ENCODE measurements at places on chromosomes 4 and X.

DNA sequence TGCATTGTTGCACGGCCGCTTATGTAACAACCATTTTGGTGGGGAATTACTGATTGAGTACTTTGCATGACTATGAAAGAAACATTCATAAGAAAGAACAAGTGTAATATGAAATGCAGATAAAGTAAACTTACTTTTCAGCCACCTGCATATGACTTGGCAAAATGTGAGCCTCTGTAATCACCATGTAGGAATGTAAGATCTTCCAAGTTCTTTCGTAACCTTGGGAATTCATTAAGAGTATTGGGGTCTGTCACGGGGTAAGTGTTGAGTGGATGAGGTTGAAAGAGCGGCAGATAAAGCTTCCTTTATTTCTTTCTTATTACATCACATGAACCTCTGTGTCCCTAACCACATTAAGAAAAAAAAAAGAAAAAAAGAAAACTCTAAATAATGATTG lies 348.5 kb upstream of the NR3C2 start:
- no peak for DNase-seq

GRCh38 chrX:24465532-24465865 lies 413 bp downstream of the PDK3 start:
- DNase-seq, result no peak

DNA sequence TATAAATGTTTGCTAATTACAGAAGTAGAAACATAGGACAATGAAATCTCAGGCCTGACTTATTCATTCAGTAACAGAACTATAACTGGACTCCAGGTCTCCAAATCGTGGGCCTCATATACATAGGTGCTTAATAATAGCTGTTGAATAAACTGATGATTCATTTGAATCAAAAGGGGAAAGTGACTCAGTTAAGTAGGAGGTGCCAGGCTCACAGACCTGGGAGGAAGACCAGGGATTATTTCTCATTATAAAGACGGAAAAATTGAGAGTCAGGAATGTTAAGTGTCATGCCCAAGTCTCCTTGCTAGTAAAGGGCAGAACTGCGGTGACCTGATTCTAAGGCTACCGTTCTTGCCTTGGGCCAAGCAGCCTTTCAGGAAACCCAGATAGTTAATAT lies 131.5 kb downstream of the HS3ST1 start:
- no peak for DNase-seq

- no peak for DNase-seq
Measured at GRCh38 chr4:145979160-145979559, 40.5 kb upstream of the ZNF827 start.

DNA sequence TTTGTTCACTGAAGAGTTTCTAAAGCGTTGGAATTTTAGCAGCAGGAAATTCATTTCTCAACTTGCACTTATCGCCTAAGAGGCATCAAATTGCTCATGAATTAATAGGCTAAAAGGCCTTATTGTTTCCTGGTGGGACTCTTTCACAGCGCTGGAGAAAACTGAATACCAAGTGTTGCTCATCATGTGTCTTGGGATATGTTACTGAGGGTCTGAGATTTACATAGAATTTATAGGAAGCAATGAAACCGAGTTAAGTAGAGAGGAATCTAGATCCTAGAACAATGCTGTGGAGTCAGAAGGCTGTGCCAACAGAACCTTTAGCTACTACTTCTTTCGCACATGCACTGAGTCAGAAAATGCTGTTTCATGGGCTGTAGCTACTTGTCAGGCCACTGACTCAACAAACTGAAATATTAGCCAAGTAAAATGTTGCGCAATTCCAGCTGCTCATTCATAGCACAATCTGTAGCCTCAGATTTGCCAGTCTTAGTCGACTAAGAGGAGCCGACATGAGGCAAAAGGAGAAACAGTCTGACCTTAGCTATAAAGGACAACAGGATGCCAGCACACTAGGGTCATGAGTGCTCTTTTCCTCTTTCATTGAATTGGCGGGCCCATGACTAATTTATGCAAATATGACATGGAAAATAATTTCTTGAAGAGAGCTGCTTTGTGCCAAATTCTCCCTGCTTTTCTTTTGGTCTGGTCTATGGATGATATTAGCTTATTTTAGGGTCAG lies 35.9 kb upstream of the CXCL8 start:
- DNase-seq, result no peak

- DNase-seq, result no peak
Measured at GRCh38 chrX:80812176-80812575, 2.5 kb upstream of the BRWD3 start.

GRCh38 chr4:148477276-148477675 lies 35.1 kb upstream of the NR3C2 start:
- no peak for DNase-seq

DNA sequence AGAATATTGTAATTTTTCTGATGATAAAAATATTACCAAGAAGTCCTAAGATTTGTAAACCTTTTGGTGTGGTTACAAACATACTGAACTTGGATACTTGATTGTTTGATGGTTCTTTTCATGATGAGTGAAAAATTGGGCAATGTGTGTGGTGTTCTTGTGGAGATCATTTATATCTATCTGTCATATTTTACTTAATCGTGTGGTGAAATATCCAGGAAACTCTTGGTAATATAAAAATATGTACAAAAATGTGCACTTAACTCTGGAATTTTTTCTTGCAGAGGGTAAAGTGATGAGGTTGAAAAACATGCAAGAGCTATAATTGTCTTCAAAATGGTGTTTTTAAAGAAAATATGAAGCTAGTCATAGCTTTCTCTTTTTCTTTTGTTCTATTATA lies 2.8 kb downstream of the DCUN1D4 start:
- no peak for DNase-seq

- DNase-seq, result no peak
Measured at GRCh38 chr4:120007191-120007871, 59.3 kb downstream of the MAD2L1 start.

DNA sequence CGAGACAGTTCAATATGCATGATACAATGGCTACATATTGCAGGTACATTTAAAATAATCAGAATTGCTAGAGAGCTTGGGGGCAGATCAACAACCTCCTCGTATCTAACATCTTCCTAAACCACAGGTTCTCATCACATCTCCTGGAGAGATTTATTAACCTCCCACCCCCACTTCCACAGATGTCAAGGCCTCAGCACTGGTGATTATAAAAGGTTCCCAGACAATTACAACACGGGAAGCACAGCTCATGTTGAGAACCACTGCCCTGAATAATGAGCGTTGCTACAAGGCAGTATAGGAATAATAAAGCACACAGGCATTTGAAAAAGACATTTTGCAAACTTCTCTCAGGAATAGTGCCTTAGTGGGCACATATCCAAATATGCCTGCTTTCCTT lies 42.8 kb downstream of the ELOVL6 start:
- DNase-seq, result no peak

GRCh38 chrX:10972706-10973105 lies 138.4 kb upstream of the HCCS start:
- DNase-seq, result no peak

GRCh38 chr4:173038192-173038896 lies 130.3 kb upstream of the GALNT7 start:
- DNase-seq, result no peak

DNA sequence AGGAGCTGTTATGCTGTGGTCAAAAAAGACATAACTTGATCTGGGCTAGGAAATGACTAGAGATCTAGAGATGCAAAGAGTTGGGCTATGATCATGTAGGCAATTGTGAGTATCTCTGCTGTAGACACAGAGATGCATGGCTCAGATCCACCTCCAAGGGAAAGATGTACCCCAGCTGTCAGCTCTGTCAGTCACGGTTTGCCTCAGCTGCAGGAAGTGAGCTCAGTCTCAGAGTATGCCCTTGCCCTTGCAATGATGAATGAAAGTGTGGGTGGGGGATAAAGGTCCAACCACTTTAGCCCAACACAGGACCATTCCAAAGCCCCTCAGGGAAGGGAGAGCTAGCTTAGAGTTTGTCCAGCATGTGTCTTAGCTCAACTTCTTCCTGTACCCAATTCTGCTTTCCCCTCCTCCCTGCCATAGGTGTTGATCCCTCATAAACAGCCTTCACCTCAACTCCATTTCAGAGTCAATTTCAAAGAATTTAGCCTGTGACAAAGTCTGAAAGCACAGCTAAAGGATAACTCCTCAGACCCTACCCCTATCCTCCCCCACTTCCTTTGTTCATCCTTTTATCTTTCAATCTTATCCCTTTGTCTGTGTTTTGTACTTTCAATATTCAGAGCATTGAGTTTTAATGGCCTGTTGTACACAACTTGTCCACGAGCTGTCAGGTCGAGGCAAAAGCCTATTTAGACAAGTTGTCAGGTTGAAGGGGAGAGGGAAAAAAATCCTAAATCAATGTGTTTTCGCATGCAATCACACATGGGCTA lies 90.6 kb downstream of the MID1IP1 start:
- no peak for DNase-seq

DNA sequence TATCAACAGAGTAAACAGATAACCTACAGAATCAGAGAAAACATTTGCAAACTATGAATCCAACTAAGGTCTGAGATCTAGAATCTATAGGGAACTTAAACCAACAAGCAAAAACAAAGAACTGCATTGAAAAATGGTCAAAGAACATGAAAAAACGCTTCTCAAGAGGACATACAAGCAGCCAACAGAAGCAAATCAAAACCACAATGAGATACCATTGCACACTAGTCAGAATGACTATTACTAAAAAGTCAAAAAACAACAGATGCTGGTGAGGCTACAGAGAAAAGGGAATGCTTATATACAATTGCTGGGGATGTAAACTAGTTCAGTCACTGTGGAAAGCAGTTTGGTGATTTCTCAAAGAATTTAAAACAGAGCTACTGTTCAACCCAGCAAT lies 255.7 kb downstream of the TMEM47 start:
- no peak for DNase-seq

- no peak for DNase-seq
Measured at GRCh38 chr4:120682981-120683380, 239.5 kb downstream of the PRDM5 start.

All from NCI-H187 (cell line).